ENCODE measurements at places on chromosomes 2 and 18.

GRCh38 chr2:27136751-27137150 is 2.3 kb upstream of the PREB start:
- no peak for DNase-seq

DNA sequence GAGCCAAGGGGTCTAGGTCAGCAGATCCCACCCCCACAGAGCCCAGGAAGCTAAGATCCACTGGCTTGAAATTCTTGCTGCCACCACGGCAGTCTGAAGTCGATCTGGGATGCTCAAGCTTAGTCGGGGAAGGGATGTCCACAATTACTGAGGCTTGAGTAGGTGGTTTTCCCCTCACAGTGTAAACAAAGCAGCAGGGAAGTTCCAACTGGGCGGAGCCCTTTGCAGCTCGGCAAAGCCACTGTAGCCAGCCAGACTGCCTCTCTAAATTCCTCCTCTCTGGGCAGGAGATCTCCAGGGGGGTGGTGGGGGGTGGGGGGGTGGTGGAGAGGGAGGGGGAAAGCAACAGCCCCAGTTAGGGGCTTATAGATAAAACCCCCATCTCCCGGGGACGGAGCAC is 419.5 kb downstream of the NUP35 start:
- DNase-seq = no peak

DNA sequence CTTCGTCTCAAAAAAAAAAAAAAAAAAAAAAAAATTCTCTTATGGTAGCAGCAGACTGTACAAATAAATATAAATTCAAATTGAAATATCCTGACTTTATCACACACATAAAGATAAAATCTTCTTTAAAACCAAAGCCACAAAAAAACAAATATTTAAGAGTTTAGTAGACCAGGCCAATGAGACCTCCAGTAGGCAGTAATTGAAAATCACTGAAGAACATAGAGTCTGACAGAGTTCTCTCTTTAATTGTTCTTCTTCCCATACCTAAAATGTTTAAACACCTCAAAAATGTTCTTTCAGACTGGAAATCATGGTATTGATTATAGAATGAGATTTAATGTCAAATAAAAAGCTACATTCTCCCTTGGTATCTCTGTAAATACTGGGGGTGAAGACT is 20.8 kb downstream of the PRPF40A start:
- no peak for DNase-seq

GRCh38 chr2:127398239-127398590 is 10.4 kb upstream of the MAP3K2 start:
- no peak for DNase-seq

GRCh38 chr2:190720691-190721090 is 71.8 kb downstream of the NAB1 start:
- DNase-seq = no peak

Data from NCI-H1105 (cell line).